ENCODE measurements at places on chromosomes 3 and 15. TPM values are rescaled to one million over a fixed set of nuclear protein-coding genes. Genes with fewer than 3 reads are reported as not detected.
A peak's percentile ranks its signal among the peaks of the same experiment; 100 is the strongest.

DNA sequence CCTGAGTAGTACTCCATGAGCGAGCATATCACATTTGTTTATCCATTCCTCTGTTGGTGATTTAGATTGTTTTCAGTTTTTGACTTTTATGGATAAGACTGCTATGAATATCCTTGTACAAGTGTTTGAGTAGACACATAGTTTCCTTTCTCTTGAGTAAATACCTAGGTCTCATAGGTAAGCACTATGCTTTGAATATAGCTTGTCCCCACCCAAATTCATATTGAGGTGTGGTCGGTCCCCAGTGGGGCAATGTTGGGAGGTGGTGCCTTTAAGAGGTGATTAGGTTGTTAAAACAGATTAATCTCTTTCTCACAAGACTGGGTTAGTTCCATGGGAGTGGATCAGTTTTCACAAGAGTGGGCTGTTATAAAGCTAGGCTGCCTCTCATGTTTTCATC is 42.8 kb downstream of the CDCP1 start:
- no peak for DNase-seq
- H3K27ac ChIP-seq: peak overlapping the region; percentile 46
- H3K36me3 ChIP-seq: no peaks in the 10 kb centered on the region
- no peak overlapping the region for H3K4me3 ChIP-seq
- H3K4me1 ChIP-seq: peaks cover 33% of the 10 kb centered on the region

DNA sequence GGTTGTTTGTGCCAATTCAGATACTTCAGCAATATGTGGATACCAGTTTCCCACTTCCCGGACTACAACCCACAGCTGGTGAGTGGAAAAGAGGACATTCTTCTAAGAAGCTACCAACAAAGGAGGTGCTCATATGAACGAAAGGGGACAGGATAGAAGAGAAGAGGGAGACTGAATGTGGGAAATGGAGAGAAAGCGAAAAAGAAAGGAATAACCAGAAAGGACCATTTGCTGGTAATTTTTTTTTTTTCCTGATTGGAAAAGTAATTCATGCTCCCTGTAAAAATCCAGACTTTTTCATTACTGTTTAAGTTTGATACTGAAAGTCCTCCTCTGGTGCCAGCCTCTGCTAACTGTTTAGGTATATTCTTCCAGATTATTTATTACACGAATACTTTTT is 1.5 kb upstream of the CHAC1 start:
- H3K4me3 ChIP-seq: no peak overlapping the region
- no peaks in the 10 kb centered on the region for H3K36me3 ChIP-seq
- DNase-seq: no peak
- H3K4me1 ChIP-seq: peaks cover 2% of the 10 kb centered on the region
- H3K27ac ChIP-seq: peak overlapping the region; percentile 90

DNA sequence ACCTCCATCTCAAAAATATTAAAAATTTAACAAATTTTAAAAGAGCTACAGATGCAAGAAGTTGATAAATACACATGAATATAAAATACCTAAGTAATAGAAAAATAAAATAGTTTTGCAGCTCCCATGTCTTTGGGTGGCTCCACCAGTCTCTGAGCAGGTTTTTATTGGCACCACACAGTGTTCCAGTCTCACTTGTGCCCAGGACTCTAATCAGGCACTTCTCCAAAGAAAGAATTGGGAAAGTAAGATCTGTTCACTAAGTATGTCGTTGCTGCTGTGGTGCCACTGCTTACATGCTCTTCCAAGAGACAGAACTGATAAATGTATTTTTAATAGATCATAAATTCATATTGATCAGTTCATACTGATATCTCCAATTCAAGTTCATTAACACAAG is 92.5 kb upstream of the ABI3BP start:
- H3K4me1 ChIP-seq: peaks cover 4% of the 10 kb centered on the region
- no peak for DNase-seq
- no peaks in the 10 kb centered on the region for H3K27me3 ChIP-seq
- no peak overlapping the region for H3K27ac ChIP-seq
- no peaks in the 10 kb centered on the region for H3K36me3 ChIP-seq

GRCh38 chr3:45591547-45592040 is 3.0 kb upstream of the LIMD1 start:
- H3K27ac ChIP-seq: no peak overlapping the region
- no peaks in the 10 kb centered on the region for H3K36me3 ChIP-seq
- no peak for DNase-seq
- no peak overlapping the region for H3K4me3 ChIP-seq
- H3K27me3 ChIP-seq: no peaks in the 10 kb centered on the region

- peak; percentile 11 for DNase-seq
- no peak overlapping the region for H3K27ac ChIP-seq
- H3K27me3 ChIP-seq: no peaks in the 10 kb centered on the region
- no peak overlapping the region for H3K4me3 ChIP-seq
- H3K36me3 ChIP-seq: no peaks in the 10 kb centered on the region
- peaks cover 4% of the 10 kb centered on the region for H3K4me1 ChIP-seq
Measured at GRCh38 chr15:31279221-31280045, 47.2 kb upstream of the KLF13 start.

DNA sequence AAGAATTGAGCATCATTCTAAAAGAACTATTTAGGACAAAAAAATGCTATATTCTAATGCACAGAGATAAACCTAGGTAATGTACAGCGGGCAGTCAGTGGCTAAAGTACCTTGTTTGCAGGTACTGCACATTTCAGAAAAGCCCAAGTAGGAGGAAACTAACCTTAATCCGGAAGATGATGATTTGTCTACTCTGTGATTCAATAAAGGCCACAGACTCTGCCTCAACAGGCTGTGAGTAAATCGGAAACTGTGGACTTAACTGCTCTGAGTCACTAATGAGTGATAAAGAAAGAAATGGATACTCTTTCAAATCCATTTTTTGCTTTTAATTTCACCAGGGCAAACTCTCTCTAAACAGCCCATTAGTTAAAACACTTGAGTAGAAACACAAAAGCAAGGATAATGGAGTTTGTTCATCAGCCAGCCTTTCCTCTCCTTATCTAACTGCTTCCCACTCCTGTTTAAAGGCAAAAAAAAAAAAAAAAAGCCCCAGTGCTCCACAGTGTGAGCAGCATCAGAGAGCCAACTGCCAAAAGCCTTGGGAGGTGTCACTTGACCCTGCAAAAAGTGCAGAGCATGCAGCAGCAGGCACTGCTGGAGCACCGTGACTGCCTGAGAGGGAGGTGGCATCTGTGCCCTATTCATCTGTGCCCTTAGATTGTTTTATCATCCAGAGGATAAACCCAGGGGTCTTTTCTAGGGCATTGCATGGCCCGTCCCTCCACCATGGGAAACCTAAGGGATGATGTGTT is 187.7 kb downstream of the SATB1 start:
- H3K36me3 ChIP-seq: no peaks in the 10 kb centered on the region
- no peaks in the 10 kb centered on the region for H3K27me3 ChIP-seq
- no peak overlapping the region for H3K27ac ChIP-seq
- no peak overlapping the region for H3K4me3 ChIP-seq
- DNase-seq: no peak

GRCh38 chr3:62873761-62874710 is 1.2 kb downstream of the CADPS start:
- peaks cover 14% of the 10 kb centered on the region for H3K4me1 ChIP-seq
- DNase-seq: peak; percentile 59
- H3K4me3 ChIP-seq: peak overlapping the region; percentile 25
- peak overlapping the region; percentile 4 for H3K27ac ChIP-seq

GRCh38 chr15:99580076-99580475 is 14.3 kb downstream of the MEF2A start:
- H3K27ac ChIP-seq: no peak overlapping the region
- no peaks in the 10 kb centered on the region for H3K27me3 ChIP-seq
- DNase-seq: no peak
- H3K4me3 ChIP-seq: no peak overlapping the region
- no peaks in the 10 kb centered on the region for H3K36me3 ChIP-seq
- H3K4me1 ChIP-seq: peaks cover 14% of the 10 kb centered on the region

DNA sequence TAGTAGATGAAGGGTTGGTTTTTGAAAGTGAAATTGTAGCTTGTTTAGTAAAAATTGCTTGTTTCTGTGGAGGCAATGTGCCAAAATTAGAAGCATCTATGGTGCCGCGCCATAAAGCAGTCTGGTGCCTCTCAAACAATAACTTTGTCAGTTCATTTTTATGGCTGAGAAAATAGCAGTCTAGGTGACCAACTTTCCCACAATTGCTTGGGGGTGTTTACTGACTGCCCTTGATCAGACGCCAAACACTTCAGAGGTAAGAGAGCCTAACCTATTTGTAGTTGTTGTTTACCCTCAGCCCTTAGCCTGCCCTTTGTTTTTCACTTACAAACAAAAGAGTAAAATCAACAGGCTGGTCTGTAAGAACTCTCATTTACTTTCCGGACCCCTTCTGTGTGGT is 174.5 kb downstream of the FNDC3B start:
- no peak overlapping the region for H3K4me3 ChIP-seq
- DNase-seq: no peak
- peak overlapping the region; percentile 16 for H3K27ac ChIP-seq
- H3K36me3 ChIP-seq: no peaks in the 10 kb centered on the region
- no peaks in the 10 kb centered on the region for H3K27me3 ChIP-seq
- peaks cover 62% of the 10 kb centered on the region for H3K4me1 ChIP-seq

GRCh38 chr3:161054860-161055604 is 50.1 kb downstream of the B3GALNT1 start:
- H3K27me3 ChIP-seq: no peaks in the 10 kb centered on the region
- DNase-seq: no peak
- H3K4me3 ChIP-seq: no peak overlapping the region
- H3K27ac ChIP-seq: no peak overlapping the region

DNA sequence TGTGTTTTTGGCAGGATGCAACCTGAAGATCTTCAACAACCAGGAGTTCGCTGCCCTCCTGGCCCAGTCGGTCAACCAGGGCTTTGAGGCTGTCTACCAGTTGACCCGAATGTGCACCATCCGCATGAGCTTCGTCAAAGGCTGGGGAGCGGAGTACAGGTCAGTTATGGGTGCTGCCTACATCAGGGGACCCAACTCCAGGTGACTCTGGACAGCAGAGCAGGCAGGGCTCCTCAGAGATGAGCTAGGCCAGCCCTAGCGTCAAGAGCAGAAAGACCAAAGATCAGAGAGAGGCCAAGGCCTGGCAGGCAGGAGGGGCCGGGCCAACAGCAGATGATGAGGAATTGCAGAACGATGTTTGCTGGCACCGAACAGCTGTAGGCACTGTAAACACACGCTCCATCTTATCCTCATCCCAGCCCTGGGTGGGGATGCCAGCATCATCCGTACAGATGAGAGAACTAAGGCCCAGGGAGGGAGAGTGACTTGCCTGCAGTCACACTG is 67.1 kb downstream of the AAGAB start:
- no peaks in the 10 kb centered on the region for H3K36me3 ChIP-seq
- H3K4me1 ChIP-seq: peaks cover 18% of the 10 kb centered on the region
- peak overlapping the region; percentile 63 for H3K27ac ChIP-seq
- H3K4me3 ChIP-seq: no peak overlapping the region

DNA sequence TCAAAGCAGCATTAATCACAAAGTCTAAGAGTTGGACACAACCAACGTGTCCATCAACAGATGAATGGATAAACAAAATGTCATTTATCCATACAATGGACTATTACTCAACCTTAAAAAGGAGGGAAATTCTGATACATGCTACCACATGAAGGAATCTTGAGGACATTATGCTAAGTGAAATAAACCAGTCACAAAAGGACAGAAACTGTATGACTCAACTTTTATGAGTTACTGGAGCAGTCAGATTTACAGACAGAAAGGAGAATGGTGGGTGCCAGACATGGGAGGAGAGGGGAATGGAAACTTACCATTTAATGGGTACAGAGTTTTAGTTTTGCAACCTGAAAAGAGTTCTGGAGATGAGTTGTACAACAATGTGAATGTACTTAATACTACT is 43.0 kb upstream of the SEC13 start:
- no peaks in the 10 kb centered on the region for H3K27me3 ChIP-seq
- H3K4me3 ChIP-seq: no peak overlapping the region
- no peak for DNase-seq
- no peak overlapping the region for H3K27ac ChIP-seq
- H3K4me1 ChIP-seq: no peaks in the 10 kb centered on the region

- peaks cover 5% of the 10 kb centered on the region for H3K4me1 ChIP-seq
- H3K36me3 ChIP-seq: no peaks in the 10 kb centered on the region
- no peak overlapping the region for H3K27ac ChIP-seq
- no peak overlapping the region for H3K4me3 ChIP-seq
- H3K27me3 ChIP-seq: no peaks in the 10 kb centered on the region
- DNase-seq: no peak
Measured at GRCh38 chr3:126310816-126311215, 46.4 kb downstream of the KLF15 start.

DNA sequence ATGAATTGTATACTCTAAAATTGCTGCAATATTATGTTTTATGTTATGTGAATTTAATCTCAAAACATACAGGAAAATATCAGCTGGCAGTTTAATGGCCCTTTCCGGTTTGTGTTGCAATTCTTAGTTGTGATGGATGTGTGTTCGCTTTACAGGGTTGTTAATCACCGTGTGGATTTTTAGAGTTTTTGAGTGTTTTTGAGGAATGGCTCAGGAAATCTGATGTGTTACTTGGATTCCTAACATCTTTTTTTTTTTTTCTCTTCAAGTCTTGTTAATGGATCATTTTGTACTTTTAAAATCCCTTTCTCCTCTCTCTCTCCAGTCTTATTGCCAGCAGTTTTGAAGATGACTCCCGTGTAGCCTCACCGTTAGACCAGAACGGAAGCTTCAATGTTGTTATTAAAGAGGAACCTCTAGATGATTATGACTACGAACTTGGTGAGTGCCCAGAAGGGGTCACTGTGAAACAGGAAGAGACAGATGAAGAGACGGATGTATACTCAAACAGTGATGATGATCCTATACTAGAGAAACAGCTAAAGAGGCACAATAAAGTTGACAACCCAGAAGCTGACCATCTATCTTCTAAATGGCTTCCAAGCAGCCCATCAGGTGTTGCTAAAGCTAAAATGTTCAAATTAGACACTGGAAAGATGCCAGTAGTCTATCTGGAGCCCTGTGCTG is 35.7 kb downstream of the MGA start:
- H3K4me1 ChIP-seq: no peaks in the 10 kb centered on the region
- H3K4me3 ChIP-seq: no peak overlapping the region
- H3K27ac ChIP-seq: no peak overlapping the region
- peaks cover 15% of the 10 kb centered on the region for H3K36me3 ChIP-seq

- H3K36me3 ChIP-seq: no peaks in the 10 kb centered on the region
- DNase-seq: no peak
- no peaks in the 10 kb centered on the region for H3K4me1 ChIP-seq
Measured at GRCh38 chr3:143267989-143268388, 148.4 kb downstream of the CHST2 start.

- H3K4me3 ChIP-seq: no peak overlapping the region
- no peaks in the 10 kb centered on the region for H3K27me3 ChIP-seq
Measured at GRCh38 chr3:73098873-73099272, 37.4 kb downstream of the EBLN2 start.

- no peaks in the 10 kb centered on the region for H3K36me3 ChIP-seq
- H3K4me3 ChIP-seq: no peak overlapping the region
- no peak for DNase-seq
- H3K27ac ChIP-seq: no peak overlapping the region
- H3K27me3 ChIP-seq: no peaks in the 10 kb centered on the region
Measured at GRCh38 chr3:47882338-47882737, 79.4 kb downstream of the DHX30 start.

- H3K36me3 ChIP-seq: no peaks in the 10 kb centered on the region
- peak overlapping the region; percentile 40 for H3K4me3 ChIP-seq
- no peak for DNase-seq
- peaks cover 41% of the 10 kb centered on the region for H3K4me1 ChIP-seq
Measured at GRCh38 chr15:96339619-96340347, 9.3 kb downstream of the NR2F2 start.

GRCh38 chr15:57018151-57018550 is 99.7 kb downstream of the TCF12 start:
- no peaks in the 10 kb centered on the region for H3K27me3 ChIP-seq
- no peak overlapping the region for H3K27ac ChIP-seq
- H3K36me3 ChIP-seq: no peaks in the 10 kb centered on the region

The CD86 gene
- 4.6 TPM for total RNA-seq

The IGSF11 gene
- 0.37 TPM for total RNA-seq

The CKMT1A gene
- total RNA-seq: 213 TPM

The POC1A gene
- total RNA-seq: not detected

The AADACL2 gene
- not detected for total RNA-seq

The THBS1 gene
- 474 TPM for total RNA-seq

The RBP2 gene
- total RNA-seq: not detected

The MESP1 gene
- 13.5 TPM for total RNA-seq

The AQP9 gene
- not detected for total RNA-seq
